DMS79 treated with DMSO at 0.1 percent for 48 hours (cell line): ENCODE measurements at places on chromosomes 7 and 10.

- no peak for DNase-seq
Observed at GRCh38 chr7:16398146-16399017, 23.0 kb downstream of the CRPPA start.

DNA sequence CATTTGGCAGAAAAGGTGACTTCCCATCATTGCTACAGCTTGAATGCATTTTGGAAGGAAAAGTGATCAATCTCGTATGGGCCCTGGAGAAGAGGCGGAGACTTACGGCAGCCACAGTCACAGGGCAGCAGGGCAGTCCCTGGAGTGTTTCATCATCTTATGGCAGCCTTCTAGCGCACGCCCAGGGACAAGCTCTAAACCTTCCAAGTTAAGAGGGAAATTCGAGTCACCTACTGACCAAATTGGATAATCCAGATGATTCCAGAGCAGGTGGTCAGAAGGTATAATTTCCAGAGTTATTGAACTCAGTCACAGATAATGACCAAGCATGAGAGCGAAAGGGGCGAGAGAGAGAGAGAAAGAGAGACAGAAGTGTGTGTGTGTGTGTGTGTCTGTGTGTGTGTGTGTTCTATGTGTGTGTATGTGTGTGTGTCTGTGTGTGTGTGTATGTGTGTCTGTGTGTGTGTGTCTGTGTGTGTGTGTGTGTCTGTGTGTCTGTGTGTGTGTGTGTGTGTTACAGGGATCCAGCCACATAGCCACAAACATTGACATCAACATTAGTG, 123.7 kb upstream of the ADAM12 start:
- DNase-seq, result no peak

GRCh38 chr10:348456-348855, 213.2 kb downstream of the ZMYND11 start:
- DNase-seq, result no peak

GRCh38 chr10:108039821-108040584, 875.5 kb upstream of the SORCS1 start:
- no peak for DNase-seq

- DNase-seq, result no peak
Observed at GRCh38 chr10:88670497-88670896, 6.3 kb downstream of the LIPF start.

DNA sequence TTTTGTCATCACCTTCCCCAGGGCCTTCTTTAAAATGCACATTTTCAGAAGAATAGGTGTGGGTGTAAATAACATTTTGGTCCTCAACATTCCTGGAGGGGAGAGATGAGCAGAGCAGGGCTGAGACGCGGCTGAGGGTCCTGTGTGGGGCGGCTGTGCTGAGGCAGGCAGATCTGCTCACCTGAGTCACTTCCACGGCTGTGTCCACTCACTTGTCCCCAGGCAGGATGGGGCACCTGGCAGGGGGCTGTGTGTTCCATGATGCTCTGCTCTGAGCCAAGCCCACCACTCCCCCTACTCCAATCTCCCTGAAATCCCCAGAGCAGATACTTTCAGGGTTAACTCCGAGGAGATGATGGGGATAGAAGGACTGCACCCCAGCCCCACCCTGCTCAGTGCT, 93.8 kb downstream of the GLRX3 start:
- DNase-seq, result no peak

DNA sequence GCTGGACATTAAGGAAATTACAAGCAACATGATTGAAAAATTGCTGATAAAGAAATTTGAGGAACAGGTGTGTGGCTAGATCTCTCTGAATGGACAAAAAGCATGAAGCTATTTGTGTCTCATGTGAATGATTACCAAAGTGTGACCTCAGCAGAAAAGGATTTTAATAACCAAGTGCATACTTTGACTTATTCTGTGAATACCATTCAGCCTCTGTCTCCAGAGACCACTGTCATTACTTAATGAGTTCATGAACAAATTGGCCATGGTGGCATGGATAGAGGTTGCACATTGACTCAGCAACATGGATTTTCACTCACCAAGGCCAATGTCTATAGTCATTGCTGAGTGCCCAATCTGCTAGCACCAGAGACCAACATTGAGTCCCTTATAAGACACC, 874.6 kb upstream of the POT1 start:
- no peak for DNase-seq

DNA sequence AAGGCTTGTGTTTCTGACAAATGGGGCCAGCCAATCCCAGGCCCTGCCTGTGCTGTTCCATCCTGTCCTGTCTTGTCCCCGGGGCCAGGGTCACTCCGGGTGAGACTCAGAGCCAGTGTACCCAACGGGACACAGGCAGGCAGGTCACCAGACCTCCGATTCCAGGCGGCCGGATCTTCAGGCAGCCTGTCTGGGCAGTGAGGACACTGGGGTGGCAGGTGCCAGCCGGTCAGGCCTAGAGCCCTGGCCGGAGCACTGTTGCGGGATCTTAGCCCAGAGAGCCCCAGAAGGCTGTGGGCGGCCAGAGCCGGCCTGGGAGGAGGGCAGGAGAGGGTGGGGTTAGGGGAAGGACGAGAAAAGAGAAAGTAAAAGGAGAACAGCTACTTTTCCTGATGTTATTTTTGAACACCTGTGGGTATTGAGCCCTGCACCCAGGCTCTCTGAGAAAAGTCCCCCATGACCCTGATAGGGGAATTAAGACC, 134.3 kb upstream of the TNRC18 start:
- DNase-seq, result no peak

DNA sequence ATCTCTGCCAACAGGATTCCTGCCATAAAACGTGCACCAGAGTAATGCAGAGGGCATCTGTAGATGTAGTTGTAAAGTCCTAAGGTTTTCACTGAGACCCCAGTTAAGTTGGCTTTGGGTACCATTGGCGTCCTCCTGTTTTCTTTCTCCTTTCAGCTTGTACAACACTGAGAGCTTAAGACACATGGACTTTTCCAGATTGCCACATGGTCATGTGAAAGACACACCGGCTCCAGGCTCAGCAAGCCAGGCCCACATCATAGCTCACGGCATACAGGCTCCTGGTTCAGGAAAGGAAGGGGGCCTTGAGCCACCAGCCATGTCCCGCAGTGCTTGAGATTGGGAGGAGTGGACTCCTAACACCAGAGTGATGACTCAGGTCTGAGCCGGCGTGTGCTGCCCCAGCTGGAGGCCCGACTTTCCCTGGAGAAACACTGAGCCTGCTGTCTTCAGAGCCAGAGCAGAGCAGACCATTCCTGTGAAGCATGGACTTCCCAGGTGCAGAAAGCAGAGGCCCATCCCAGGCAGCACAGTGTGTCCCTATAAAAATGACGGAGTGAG, 252.7 kb downstream of the PRPF18 start:
- no peak for DNase-seq
